Epithelial cell of alveolus of lung (primary cell): ENCODE measurements at places on chromosomes 7 and 10. TPM values are rescaled to one million over a fixed set of nuclear protein-coding genes. Genes with fewer than 3 reads are reported as not detected.

The CYP17A1 gene
- not detected in 2 replicates for total RNA-seq

The TLX1 gene
- not detected in 2 replicates for total RNA-seq

The GRID2IP gene
- 0.08 TPM in 1 of 2 replicates, not detected in the other for total RNA-seq

The MMS19 gene
- 62.8 and 107 TPM in 2 replicates for total RNA-seq

The FANK1 gene
- total RNA-seq: 1.3 and 3.0 TPM in 2 replicates

The GALNT17 gene
- not detected in 2 replicates for total RNA-seq

The DCLRE1C gene
- 4.6 and 5.7 TPM in 2 replicates for total RNA-seq

The XRCC2 gene
- total RNA-seq: 1.2 and 2.1 TPM in 2 replicates

The MMD2 gene
- total RNA-seq: not detected in 2 replicates

The HDAC9 gene
- 1.3 TPM in 1 of 2 replicates, not detected in the other for total RNA-seq

The ACADSB gene
- 2.8 and 6.1 TPM in 2 replicates for total RNA-seq

The GLRX3 gene
- 39.3 and 88.0 TPM in 2 replicates for total RNA-seq

The CHCHD3 gene
- 40.1 and 55.7 TPM in 2 replicates for total RNA-seq

The PNLIPRP3 gene
- under 0.01 TPM in 1 of 2 replicates, not detected in the other for total RNA-seq

The TAS2R5 gene
- 0.39 and 0.48 TPM in 2 replicates for total RNA-seq

The PYROXD2 gene
- total RNA-seq: 8.3 and 14.4 TPM in 2 replicates

The CTAGE4 gene
- total RNA-seq: 0.72 TPM in 1 of 2 replicates, not detected in the other

The BMPR1A gene
- total RNA-seq: 18.1 and 53.9 TPM in 2 replicates

The PAPOLB gene
- total RNA-seq: not detected in 2 replicates

The BLNK gene
- not detected in 2 replicates for total RNA-seq

The GPR85 gene
- 0.24 and 3.6 TPM in 2 replicates for total RNA-seq

The SPDYE2B gene
- total RNA-seq: not detected in 2 replicates

The ZNF804B gene
- not detected in 2 replicates for total RNA-seq

The BAMBI gene
- 15.5 and 23.4 TPM in 2 replicates for total RNA-seq

The FKBP6 gene
- total RNA-seq: not detected in 2 replicates

The PILRA gene
- total RNA-seq: 4.4 TPM in 1 of 2 replicates, not detected in the other

The SFRP5 gene
- total RNA-seq: 0.32 TPM in 1 of 2 replicates, not detected in the other

The PLEKHS1 gene
- not detected in 2 replicates for total RNA-seq

The VIPR2 gene
- 2.1 TPM in 1 of 2 replicates, not detected in the other for total RNA-seq

The TWNK gene
- total RNA-seq: 8.4 and 12.4 TPM in 2 replicates

The SKIDA1 gene
- total RNA-seq: 1.7 and 3.0 TPM in 2 replicates

The HTR5A gene
- not detected in 2 replicates for total RNA-seq

The FXYD4 gene
- not detected in 2 replicates for total RNA-seq

The AKR1C1 gene
- total RNA-seq: 12.9 and 72.8 TPM in 2 replicates

The C10orf105 gene
- not detected in 2 replicates for total RNA-seq

The LDB3 gene
- total RNA-seq: 0.96 TPM in 1 of 2 replicates, not detected in the other
